ENCODE measurements at places on chromosomes 6 and 20.

DNA sequence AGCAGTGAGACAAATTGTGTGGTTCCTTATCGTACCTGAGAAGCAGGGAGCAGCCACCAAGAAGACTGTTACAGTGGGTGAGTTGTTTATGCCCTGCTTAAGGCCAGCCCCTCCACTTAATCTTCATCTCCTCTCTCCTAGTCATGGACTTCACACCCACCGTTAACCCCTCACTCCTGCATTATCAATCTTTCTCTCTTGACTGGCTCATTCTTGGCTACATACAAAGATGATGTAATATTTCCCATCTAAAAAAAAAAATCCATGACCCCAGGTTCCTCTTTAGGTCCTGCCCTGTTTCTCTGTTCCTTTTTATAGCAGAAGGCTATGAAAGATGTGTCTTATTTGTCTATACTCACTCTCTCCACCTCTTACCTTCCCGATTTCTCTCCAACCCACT, 72.4 kb downstream of the SHLD1 start:
- no peak for DNase-seq

GRCh38 chr20:52899041-52899608, 73.0 kb upstream of the TSHZ2 start:
- no peak for DNase-seq

GRCh38 chr20:4730780-4731179, 9.1 kb downstream of the PRND start:
- no peak for DNase-seq

DNA sequence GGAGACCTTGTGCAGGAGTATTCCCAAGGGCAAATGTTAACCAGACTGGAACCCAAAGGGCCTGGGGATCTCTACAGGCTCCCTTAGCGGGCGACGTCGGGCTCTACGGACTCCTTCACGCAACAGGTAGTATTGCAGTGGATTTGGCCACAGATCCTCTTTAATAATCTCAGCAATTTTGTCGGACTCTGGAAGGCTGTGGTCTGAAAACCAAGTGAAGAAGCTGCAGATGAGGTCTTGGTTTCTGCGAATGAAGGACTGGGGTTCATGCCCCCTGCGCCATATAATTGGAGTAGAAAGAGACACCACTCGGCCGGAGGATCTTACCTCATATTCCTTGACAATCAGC, 1.3 kb downstream of the TSPYL1 start:
- DNase-seq = no peak

- no peak for DNase-seq
Measured at GRCh38 chr20:40668449-40669228, 20.4 kb downstream of the MAFB start.

- no peak for DNase-seq
Measured at GRCh38 chr6:31588871-31589650, 3.0 kb downstream of the LST1 start.

DNA sequence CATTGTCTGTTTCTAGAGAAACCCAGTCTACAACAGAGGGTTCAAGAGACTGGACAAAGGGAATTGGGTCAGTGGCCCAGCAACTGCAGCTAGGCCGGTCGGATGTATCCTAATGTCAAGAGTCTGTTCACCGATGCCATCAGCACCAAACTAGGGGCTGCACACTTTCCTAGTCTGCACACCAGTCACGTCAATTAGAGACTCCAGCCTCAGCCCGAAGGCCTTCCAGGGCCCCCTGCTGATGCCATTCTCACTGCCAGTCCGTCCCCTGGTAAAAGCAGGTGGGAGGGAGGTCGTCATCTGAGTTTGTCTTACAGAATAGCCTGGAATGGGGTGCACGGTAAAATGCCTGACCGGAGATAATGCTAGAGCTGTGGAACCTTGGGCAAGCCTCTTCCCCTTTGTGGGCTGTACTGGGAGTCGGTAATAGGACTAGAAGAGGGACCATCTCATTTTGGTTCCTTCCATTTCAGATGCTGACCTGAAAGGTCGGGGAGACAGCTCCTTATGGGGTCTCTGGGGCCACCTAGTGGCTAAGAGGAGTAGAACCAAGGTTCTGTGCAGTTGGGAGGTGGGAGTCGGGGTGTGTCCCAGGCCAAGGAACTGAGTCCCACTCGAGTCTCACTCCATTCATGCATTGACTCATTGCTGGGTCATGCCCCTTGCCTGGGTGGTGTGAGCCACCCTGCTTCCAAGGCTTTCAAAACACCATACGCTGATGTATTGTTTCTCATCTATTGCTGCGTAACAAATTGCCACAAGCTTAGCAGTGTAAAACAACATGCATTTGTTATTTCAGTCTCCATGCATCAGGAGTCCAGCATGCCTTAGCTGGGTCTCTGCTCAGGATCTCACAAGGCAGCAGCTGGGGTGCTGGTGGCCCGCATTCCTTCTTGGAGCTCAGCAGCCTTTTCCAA, 5.1 kb downstream of the SOX12 start:
- DNase-seq = peak; percentile 69

DNA sequence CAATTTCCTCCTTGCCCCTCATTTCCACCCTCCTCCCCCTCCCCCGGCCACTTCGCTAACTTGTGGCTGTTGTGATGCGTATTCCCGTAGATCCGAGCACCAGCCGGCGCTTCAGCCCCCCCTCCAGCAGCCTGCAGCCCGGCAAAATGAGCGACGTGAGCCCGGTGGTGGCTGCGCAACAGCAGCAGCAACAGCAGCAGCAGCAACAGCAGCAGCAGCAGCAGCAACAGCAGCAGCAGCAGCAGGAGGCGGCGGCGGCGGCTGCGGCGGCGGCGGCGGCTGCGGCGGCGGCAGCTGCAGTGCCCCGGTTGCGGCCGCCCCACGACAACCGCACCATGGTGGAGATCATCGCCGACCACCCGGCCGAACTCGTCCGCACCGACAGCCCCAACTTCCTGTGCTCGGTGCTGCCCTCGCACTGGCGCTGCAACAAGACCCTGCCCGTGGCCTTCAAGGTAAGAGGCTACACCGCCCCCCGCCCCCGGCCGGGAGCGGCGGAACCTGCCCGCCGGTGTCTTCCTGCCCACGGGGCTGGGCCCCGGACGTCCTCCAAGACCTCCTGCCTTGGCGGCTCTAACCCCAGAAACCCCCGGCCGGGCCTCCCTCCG, 44.9 kb upstream of the SUPT3H start:
- DNase-seq = peak; percentile 59

DNA sequence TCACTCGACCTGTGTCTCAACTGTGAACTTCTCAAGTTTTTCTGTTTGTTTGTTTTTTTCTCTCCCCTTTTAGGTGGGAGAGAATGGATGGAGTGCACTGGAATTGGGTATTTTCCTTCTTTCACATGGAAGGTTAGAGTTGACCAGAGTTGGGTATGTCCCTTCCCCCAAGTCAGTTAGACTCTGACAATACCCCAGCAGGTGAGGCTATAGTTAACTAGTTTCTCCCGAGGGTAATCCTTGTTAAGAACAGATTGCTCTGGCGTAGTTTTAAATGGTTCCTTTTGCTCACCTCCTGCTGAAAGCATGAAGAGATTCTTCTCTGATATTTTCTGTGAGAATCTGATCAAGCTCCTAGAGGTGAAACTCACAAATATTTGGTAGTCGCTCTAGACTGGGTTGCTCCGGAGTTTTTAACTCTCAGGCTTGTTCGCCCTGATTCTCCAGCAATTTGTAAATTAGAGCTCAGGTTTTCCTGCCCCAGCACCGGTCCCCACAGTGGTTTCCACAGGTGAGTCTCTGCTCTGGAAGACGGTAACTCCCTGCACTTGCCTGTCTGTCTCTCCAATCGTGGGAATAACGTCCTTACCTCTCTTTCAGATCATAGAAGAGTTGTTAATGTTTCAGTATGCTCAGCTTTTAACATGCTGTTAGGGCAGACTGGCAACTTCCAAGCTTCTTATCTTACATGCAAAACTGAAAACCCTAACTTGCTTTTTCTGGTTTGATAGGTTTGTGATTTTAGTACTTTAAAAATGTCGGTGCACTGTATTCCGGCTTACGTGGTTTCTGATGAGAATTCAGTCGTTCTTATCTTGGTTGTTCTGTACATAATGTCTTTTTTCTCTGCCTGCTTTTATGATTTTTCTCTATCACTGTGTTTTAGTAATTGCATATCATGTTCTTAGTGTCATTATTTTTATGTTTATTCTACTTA, 111.2 kb upstream of the HIVEP1 start:
- DNase-seq = no peak

DNA sequence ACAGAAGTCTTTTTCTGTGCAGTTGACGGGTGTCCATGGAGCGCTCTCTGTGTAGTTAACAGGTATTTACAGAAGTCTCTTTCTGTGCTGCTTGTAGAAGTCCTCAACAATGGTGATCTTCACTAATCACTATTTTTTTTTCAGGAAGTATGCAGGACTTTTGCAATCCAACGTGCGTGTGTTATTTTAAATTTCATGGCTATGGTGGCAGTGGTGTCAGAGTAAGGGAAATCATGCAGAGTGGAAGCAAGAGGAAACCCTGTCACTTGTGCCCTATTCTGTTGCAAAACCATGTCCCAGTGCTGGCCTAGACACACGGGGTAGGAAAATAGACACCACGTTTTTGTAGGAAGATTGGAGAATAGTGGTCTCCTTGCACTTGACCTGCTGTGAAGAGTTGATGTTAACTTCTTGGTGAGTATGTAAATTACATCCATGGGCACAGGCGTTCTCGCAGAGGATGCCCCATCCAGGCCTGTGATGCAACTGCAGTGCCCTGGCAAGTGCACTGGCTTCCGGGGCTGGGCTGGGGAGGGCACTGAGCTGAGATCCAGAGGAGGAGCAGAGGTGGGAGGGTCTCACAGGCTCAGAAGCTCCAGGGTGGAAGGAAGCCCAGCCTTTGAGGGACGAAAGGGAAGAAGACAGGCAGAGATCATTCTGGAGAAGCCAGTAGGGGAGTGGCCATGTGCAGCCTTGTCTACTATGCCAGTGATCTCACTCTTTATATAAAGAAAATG, 146.5 kb downstream of the SYCP2 start:
- no peak for DNase-seq

GRCh38 chr6:23503173-23503572, 622.8 kb upstream of the NRSN1 start:
- no peak for DNase-seq

- no peak for DNase-seq
Measured at GRCh38 chr6:378958-379409, 12.6 kb upstream of the IRF4 start.

- DNase-seq = no peak
Measured at GRCh38 chr6:13044390-13044789, 283.9 kb downstream of the TBC1D7 start.

DNA sequence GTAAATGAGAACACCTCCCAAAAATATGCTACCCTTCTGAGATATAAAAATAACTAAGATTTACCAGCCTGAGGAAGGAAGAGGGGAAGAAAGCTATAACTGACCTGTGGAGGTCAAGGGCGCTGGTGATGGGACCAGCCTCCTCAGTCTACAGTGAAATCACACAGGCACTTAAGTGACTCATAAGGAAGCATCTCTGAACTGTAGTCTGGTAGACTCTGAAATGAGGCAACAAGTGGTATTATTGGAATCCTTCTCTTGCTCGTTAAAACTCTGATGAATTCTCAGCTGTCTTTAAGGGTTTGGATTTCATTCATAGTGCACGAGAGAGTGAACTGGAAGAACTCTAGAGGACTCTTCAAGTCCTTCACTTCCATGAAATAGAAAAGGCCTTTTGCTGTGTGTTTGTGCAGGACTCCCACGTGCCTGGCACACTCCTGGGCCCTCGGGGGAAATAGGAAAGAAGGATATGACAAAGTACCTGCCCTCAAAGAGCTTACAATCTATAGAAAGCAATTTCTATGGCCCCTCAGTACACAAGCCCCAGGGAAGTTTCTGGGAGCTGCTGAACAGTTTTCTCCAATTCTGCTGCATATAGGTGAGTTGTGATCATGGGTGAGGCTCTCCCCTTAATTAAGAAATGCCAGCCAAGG, 231.8 kb upstream of the RREB1 start:
- no peak for DNase-seq

- DNase-seq = no peak
Measured at GRCh38 chr6:6892744-6893583, 214.8 kb upstream of the RREB1 start.

GRCh38 chr6:84583784-84584183, 180.6 kb downstream of the TBX18 start:
- DNase-seq = no peak

DNA sequence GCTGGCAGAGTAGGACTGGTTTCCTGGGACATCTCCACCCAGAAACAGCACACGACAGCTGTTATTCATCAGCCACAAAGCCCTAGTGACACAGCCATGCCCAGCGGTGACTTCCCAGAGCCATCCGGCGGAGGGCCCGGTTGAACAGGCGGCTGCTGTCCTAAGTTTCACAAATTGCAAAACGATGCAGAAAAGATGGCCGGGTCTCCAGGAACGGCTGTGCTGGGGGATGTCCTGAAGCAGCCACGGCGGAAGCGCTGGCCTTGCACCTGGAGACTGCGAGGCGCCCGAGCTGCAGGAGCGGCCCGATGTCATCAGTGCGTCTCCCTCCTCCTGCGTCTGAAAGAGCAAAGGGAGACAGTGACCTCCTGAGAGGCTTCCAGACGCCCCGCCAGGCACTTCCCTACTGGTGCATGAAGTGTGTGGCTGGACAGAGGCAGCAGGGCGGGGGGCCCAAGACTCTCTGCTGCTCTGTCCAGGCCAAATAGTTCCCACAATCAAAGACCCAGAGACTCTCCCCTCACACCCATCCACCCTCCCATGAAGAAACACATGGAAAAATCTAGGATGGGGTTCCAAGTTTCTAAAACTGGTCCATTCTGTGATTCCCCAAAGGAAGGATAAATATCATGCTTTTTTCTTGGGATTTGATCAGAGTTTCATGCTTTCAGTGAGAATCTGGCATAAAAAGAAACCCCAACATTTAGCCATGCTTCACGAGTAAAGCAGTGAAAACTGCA, 44.0 kb downstream of the SSR1 start:
- DNase-seq = no peak

- no peak for DNase-seq
Measured at GRCh38 chr6:152356016-152356415, 281.1 kb downstream of the SYNE1 start.

- DNase-seq = no peak
Measured at GRCh38 chr6:138863321-138863720, 67.4 kb downstream of the ECT2L start.

- no peak for DNase-seq
Measured at GRCh38 chr20:63216849-63217471, 1.0 kb upstream of the YTHDF1 start.

DNA sequence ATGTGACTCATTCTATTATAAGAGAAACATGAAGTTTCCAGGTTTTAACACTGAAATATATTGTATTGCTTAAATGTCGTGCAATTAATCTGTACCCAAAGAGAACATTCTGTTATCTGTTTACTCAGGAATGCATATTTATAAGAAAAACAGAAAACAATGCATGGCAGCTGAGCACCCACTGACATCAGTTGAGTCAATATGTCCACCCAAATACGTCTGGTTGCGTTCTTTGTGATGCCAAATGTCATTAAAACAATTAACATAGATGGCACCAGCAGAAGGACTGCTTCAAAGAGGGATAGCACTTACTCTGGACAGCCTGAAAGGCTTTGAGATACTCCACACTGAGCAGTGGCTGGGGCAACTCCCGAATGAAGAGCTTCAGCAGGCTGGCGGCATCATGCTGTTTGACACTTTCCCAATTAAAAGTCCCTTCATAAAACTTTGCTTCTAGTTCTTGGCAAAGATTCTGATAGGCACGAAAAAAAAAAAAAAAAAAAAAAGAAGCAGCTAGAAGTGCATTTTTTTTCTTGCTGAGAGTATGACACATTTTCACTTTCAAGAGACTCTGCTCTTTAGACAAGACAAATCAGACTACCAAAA, 102.3 kb downstream of the ARHGAP18 start:
- no peak for DNase-seq
